Forelimb muscle (tissue), 1 donor: ENCODE measurements at places on chromosomes 1 and 21. TPM values are rescaled to one million over a fixed set of nuclear protein-coding genes. Genes with fewer than 3 reads are reported as not detected.

The CTSE gene
- 0.20 TPM for polyA plus RNA-seq

The ITLN2 gene
- not detected for polyA plus RNA-seq

DNA sequence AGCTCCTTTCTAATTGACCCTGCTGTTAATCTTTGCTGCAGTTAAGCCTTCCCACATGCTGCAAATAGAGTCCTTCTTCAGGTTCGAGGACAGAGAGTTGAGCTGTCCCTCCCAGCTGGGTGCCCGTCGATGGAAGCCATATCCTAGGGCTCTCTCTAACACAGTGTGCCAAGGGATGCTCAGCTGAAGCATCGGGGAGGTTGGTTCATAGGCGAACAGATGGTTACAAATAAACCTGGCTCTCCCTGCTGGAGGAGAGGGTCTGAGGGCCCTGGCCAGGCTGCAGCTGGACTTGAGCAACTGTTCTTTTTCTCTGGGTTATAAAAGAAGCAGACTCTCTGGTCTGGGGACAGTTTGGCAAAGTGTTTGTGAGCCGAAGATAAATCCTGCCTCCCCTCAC, 120.3 kb upstream of the C8B start:
- DNase-seq: no peak

DNA sequence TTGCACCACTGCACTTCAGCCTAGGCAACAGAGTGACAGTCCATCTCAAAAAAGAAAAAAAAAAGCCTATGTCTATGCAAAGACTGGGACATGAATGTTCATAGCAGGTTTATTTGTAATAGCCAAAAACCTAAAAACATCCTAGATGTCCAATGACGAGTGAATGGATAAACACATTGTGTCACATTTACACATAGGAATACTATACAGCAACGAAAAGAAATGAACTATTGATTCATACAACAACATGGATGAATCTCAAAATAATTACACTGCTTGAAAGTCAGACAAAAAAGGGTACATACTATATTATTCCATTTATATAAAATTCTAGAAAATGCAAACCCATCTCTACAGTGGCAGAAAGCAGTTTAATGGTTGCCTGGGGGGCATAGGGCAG, 7.9 kb downstream of the STYXL2 start:
- no peak for DNase-seq

The CNKSR1 gene
- 4.2 TPM for polyA plus RNA-seq

- no peak for DNase-seq
These were observed 145.7 kb upstream of the TIAM1 start for GRCh38 chr21:31489726-31490125.

GRCh38 chr21:44314561-44314960, 14.7 kb downstream of the PFKL start:
- DNase-seq: no peak

DNA sequence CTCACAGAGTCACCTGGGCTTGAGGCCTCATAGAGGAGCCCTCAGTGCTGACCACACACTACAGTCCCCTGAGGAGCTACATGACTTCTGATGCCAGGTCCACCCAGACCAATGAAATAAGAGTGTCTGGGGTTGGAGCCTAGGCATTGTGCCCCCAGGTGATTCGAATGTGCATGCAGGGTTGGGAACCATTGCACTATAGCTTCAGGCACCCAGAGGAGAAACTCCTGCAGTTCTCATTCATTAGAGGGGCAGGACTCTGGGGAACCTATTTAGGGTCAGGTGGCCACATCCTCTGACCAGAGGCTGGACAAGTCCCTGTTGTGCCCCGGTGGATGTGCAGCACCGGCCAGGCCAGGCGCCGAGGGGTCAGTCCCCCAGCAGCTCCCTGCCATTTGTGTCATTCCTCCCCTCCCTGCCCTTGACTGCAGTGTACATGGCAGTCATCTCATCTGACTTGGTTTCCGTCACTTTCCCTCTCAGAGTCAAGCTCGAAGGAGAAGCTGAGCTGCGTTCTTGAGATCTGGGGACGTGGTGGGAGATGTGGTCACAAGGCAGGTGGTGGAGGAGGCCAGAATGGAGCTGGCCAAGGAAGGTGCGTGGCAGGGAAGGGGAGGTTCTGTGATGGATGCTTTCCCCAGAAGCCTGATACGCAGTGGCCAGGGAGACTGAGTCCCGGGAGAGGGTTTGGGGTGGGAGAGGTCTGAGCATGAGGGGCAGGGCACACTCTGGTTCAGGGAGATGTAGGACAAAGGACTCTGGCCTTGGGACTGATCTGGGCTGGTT, 6.4 kb downstream of the CLDN19 start:
- DNase-seq: no peak

The SLC6A17 gene
- polyA plus RNA-seq: 0.25 TPM

The WNT3A gene
- not detected for polyA plus RNA-seq

The MMEL1 gene
- 0.39 TPM for polyA plus RNA-seq

The PLA2G4A gene
- 3.2 TPM for polyA plus RNA-seq
